Right lobe of liver (tissue), 6 donors: ENCODE measurements at places on chromosomes 4 and X. TPM values are rescaled to one million over a fixed set of nuclear protein-coding genes. Genes with fewer than 3 reads are reported as not detected.

DNA sequence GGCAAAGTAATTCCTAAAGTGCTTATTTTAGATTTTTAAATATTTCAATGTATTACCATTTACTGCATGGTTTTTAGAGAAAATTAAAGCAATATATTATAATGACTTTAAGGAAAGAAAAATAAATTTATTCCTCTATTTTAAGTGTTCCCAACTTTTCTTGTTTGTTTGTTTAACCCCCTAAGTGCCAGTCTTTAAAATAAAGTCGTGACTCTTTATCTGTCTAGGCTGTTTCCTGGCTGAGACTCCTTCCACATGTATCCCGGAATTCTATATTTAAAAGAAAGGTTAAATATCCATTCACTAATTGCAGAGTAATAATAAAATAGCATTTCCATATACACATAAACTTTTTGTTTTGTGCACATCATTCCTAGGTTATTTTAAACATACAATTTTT, 71.2 kb downstream of the GAB1 start:
- H3K27me3 ChIP-seq: no peaks in the 10 kb centered on the region
- H3K27ac ChIP-seq: peak overlapping the region; percentile 17
- no peak overlapping the region for H3K4me3 ChIP-seq
- DNase-seq: no peak
- peaks cover 27% of the 10 kb centered on the region for H3K4me1 ChIP-seq

- H3K27ac ChIP-seq: no peak overlapping the region
- H3K36me3 ChIP-seq: no peaks in the 10 kb centered on the region
- DNase-seq: no peak
- H3K4me1 ChIP-seq: peaks cover 15% of the 10 kb centered on the region
- H3K27me3 ChIP-seq: no peaks in the 10 kb centered on the region
Observed at GRCh38 chr4:38316045-38316444, 348.0 kb upstream of the KLF3 start.

DNA sequence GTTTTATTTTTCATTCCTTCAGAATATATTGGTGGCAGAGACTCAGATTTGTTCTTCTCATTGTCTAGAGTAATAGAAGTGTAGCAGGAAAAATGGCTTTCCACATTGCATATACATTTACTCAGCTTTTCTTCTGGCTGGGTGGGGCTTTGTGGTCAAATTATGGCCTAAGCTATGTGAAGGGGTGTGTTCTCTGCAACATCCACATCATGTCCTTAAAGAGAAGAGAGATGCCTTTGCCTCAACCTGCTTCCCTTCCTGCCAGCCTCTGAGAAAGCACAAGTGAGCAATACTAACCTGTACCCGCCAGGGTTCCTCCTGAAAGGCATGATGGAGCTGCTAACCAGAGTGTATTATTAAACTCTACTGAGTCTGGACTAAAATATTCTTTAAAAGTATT, 695.6 kb upstream of the FAM241A start:
- H3K4me1 ChIP-seq: no peaks in the 10 kb centered on the region
- H3K4me3 ChIP-seq: no peak overlapping the region
- DNase-seq: no peak

- no peaks in the 10 kb centered on the region for H3K27me3 ChIP-seq
- no peaks in the 10 kb centered on the region for H3K36me3 ChIP-seq
- no peak overlapping the region for H3K4me3 ChIP-seq
- no peak for DNase-seq
- no peak overlapping the region for H3K27ac ChIP-seq
Observed at GRCh38 chr4:181661923-181662322, 581.3 kb upstream of the TENM3 start.

- no peak overlapping the region for H3K4me3 ChIP-seq
- no peak overlapping the region for H3K27ac ChIP-seq
- H3K27me3 ChIP-seq: no peaks in the 10 kb centered on the region
- DNase-seq: no peak
- H3K36me3 ChIP-seq: no peaks in the 10 kb centered on the region
Observed at GRCh38 chrX:136812286-136812685, 31.6 kb upstream of the ARHGEF6 start.

GRCh38 chrX:391717-392574, 5.2 kb upstream of the PPP2R3B start:
- no peaks in the 10 kb centered on the region for H3K4me1 ChIP-seq
- no peak overlapping the region for H3K4me3 ChIP-seq
- H3K27ac ChIP-seq: no peak overlapping the region
- H3K27me3 ChIP-seq: no peaks in the 10 kb centered on the region

- DNase-seq: no peak
- H3K4me1 ChIP-seq: no peaks in the 10 kb centered on the region
- H3K4me3 ChIP-seq: no peak overlapping the region
- H3K27ac ChIP-seq: no peak overlapping the region
- no peaks in the 10 kb centered on the region for H3K36me3 ChIP-seq
- no peaks in the 10 kb centered on the region for H3K27me3 ChIP-seq
Observed at GRCh38 chr4:69717778-69718177, 42.6 kb downstream of the SULT1B1 start.

DNA sequence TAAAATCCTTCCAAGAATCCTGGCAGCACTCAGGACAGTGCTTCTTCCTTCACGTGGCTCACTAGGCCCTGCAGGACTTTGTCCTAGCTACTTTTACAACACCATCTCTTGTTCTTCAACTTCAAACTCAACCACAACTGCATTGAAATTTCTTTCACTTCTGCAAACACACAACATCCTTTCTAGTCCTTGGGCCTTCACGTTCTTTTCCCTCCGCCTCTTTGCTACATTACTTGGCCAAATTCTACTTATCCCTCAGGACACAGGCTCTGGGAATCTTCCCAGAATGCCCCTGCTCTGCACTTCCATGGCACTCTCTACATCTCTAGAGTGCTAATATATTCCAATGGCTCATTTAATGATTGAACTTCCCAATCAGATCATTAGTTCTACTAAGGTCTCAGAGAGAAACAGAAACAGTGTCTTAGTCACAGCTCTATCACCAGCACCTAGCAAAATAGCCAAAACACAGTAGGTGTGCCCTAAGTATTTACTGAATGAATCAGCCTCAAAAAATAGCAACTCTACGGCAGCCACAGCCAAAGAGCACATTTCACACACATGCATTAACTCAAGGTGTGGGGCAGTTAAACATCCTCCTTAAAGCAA, 73.3 kb downstream of the MANBA start:
- no peaks in the 10 kb centered on the region for H3K4me1 ChIP-seq
- H3K4me3 ChIP-seq: no peak overlapping the region
- H3K36me3 ChIP-seq: no peaks in the 10 kb centered on the region
- DNase-seq: no peak
- H3K27ac ChIP-seq: no peak overlapping the region

- no peaks in the 10 kb centered on the region for H3K4me1 ChIP-seq
- H3K27ac ChIP-seq: no peak overlapping the region
- H3K4me3 ChIP-seq: no peak overlapping the region
- no peaks in the 10 kb centered on the region for H3K27me3 ChIP-seq
- H3K36me3 ChIP-seq: no peaks in the 10 kb centered on the region
- DNase-seq: no peak
Observed at GRCh38 chrX:68533656-68534055, 34.8 kb downstream of the YIPF6 start.

DNA sequence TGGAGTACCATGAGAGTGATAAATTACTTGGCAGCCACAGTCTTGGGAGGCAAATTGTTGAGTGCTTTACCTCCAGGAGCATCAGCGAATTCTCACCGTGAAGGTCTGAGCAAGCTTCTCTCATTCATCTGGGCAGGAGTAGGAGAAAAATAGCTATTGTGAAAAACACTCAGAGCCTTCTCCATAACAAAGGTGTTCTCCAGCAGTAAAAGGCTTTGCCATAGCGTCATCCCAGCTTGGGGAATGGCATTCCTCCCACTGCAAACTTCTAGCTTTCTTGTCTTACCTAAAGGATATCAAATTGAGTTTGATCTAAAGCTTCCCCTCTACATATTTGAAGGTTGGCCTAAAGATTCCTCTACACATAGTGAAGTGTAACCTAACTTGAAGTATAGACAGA, 29.8 kb upstream of the MAGEA11 start:
- no peak overlapping the region for H3K4me3 ChIP-seq
- no peak for DNase-seq

DNA sequence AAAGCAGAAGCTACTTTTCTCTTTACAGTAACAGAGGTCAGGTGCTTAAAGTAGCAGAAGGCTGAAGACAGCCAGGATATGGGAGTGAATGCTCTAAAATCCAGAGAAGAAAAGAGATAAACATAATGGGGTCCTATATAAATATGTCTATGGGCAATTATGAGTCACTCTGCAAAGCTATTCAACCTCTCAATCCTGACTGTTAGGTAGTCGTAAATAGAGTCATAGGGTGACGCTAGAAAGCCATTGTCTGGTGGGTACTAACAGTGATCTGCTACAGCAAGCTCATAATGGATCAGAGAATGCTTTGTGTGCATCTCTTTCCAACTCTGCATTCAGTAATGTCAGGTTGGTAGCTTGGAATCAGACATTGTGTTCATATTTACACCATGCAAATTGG, 53.5 kb upstream of the PDE5A start:
- peaks cover 21% of the 10 kb centered on the region for H3K4me1 ChIP-seq
- no peak overlapping the region for H3K4me3 ChIP-seq
- H3K27ac ChIP-seq: no peak overlapping the region
- H3K36me3 ChIP-seq: no peaks in the 10 kb centered on the region
- DNase-seq: no peak
- H3K27me3 ChIP-seq: no peaks in the 10 kb centered on the region

DNA sequence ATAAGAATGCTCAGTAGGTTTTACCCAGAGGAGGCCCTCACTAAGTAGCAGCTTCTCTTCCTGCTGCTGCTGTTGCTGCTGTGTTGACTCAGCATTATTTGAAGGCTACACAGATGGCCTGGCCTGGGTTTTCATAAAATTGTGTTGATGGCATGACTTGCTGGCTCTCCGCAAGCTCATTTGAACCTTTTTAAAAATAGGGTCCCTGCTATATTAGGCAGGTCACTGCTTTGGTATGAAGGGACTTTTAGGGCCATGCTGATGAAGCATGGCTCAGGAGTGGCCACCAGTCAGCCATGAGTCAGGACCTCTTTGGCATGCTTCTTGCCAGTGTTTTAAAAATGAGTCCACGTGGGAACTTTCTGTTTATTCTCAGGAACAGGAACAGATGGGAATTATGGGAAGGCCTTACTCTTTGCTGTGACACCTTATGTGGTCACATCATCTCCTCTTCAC, 128.7 kb downstream of the MID1IP1 start:
- no peaks in the 10 kb centered on the region for H3K27me3 ChIP-seq
- H3K36me3 ChIP-seq: no peaks in the 10 kb centered on the region
- no peak overlapping the region for H3K4me3 ChIP-seq
- no peaks in the 10 kb centered on the region for H3K4me1 ChIP-seq
- H3K27ac ChIP-seq: no peak overlapping the region
- no peak for DNase-seq

DNA sequence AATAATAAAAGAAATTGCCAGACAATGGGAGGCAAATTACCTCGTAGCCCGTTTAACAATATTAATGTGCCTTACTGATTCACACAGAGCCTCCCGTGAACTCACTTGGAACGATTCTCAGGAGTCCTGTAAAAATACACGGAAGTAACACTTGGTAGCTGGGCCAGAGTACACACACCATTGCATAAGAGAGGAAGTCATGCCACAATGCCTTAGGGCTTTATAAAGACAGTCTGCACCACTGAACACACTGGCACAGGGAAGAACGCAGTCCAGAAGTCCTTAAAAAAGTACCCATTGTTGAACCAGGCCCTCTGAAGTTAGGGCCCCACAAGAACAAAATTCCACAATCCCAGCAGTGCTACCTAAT, 15.1 kb downstream of the SLC2A9 start:
- H3K36me3 ChIP-seq: no peaks in the 10 kb centered on the region
- no peak for DNase-seq
- no peak overlapping the region for H3K4me3 ChIP-seq

- H3K36me3 ChIP-seq: no peaks in the 10 kb centered on the region
- no peaks in the 10 kb centered on the region for H3K27me3 ChIP-seq
- no peak overlapping the region for H3K27ac ChIP-seq
- no peak overlapping the region for H3K4me3 ChIP-seq
Observed at GRCh38 chrX:39309721-39310152, 508.5 kb downstream of the MID1IP1 start.

GRCh38 chrX:108299101-108299591, 139.1 kb downstream of the COL4A6 start:
- H3K27ac ChIP-seq: no peak overlapping the region
- H3K27me3 ChIP-seq: no peaks in the 10 kb centered on the region
- H3K4me3 ChIP-seq: no peak overlapping the region
- no peaks in the 10 kb centered on the region for H3K4me1 ChIP-seq
- no peaks in the 10 kb centered on the region for H3K36me3 ChIP-seq

DNA sequence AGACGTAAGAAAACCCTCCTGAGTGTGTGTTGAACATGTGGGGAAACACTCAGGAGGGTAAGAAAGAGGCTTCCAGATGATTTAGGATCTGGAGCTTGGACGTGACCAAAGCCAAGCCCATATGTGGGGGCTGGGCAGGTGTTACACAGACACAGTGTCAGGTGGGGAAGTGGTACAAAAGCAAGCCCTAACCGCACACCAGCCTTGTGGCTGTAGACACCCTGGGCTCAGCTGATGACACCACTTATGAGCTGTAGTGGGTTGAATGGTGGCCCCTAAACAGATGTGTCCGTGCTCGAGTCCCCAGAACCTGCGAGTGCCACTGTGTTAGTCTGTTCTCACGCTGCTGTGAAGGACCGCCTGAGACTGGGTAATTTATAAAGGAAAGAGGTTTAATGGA, 25.0 kb upstream of the NSG1 start:
- no peaks in the 10 kb centered on the region for H3K4me1 ChIP-seq
- no peaks in the 10 kb centered on the region for H3K27me3 ChIP-seq
- DNase-seq: no peak
- H3K4me3 ChIP-seq: no peak overlapping the region

- no peak overlapping the region for H3K4me3 ChIP-seq
Observed at GRCh38 chr4:78379040-78379439, 172.5 kb upstream of the ANXA3 start.

- no peak overlapping the region for H3K4me3 ChIP-seq
- no peaks in the 10 kb centered on the region for H3K27me3 ChIP-seq
- H3K27ac ChIP-seq: no peak overlapping the region
- DNase-seq: no peak
Observed at GRCh38 chrX:7330971-7331746, 183.2 kb upstream of the PUDP start.

GRCh38 chrX:31656013-31656412, 584.2 kb upstream of the FTHL17 start:
- no peaks in the 10 kb centered on the region for H3K27me3 ChIP-seq
- no peaks in the 10 kb centered on the region for H3K4me1 ChIP-seq
- no peak overlapping the region for H3K4me3 ChIP-seq

GRCh38 chr4:140666889-140667614, 89.1 kb downstream of the TBC1D9 start:
- H3K27ac ChIP-seq: peak overlapping the region; percentile 31
- no peaks in the 10 kb centered on the region for H3K4me1 ChIP-seq
- DNase-seq: no peak
- peaks cover 2% of the 10 kb centered on the region for H3K36me3 ChIP-seq

TRPC3 gene
- not detected for total RNA-seq

ELOVL6 gene
- total RNA-seq: 22.1 TPM

SOX3 gene
- not detected for total RNA-seq

TEX13B gene
- not detected for total RNA-seq

CFAP47 gene
- 0.24 TPM for total RNA-seq

RPA4 gene
- 1.2 TPM for total RNA-seq

NDUFC1 gene
- total RNA-seq: 41.0 TPM

RTL9 gene
- not detected for total RNA-seq
